Trophoblast cell (in vitro differentiated cells and primary cell): ENCODE measurements at places on chromosomes 1 and 21.

GRCh38 chr1:58528518-58528917 is 18.0 kb downstream of the OMA1 start:
- no peaks in the 10 kb centered on the region for H3K4me1 ChIP-seq
- H3K27me3 ChIP-seq: no peaks in the 10 kb centered on the region
- H3K36me3 ChIP-seq: no peaks in the 10 kb centered on the region
- no peak overlapping the region for H3K4me3 ChIP-seq

GRCh38 chr1:235401251-235401650 is 34.0 kb downstream of the TBCE start:
- peaks cover 2% of the 10 kb centered on the region for H3K36me3 ChIP-seq
- H3K4me1 ChIP-seq: peaks cover 11% of the 10 kb centered on the region
- peak overlapping the region; percentile 33 for H3K27ac ChIP-seq
- DNase-seq: no peak
- no peak overlapping the region for H3K4me3 ChIP-seq
- no peaks in the 10 kb centered on the region for H3K27me3 ChIP-seq

DNA sequence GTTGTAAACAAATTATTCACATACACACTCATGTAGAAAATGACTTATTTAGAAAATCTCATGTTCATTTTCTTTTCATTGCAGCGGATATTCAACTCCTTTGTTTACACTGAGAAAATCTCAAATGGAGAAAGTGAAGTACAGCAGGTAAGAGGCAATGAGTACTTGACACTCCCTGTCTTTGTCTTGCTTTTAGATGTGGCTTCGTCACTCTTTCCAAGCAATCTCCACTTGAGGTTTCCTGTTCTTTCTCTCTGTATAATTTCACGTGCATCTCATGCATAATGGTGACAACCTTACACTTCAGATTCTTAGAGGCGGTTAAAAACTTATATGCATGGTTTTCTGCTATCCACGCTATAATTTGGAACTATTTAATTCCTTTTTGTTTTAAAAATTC is 80.6 kb downstream of the CACHD1 start:
- H3K4me1 ChIP-seq: no peaks in the 10 kb centered on the region
- no peaks in the 10 kb centered on the region for H3K36me3 ChIP-seq
- no peak for DNase-seq
- no peak overlapping the region for H3K4me3 ChIP-seq

GRCh38 chr1:57857809-57858208 is 433.9 kb upstream of the DAB1 start:
- H3K4me3 ChIP-seq: no peak overlapping the region
- no peaks in the 10 kb centered on the region for H3K4me1 ChIP-seq
- H3K27me3 ChIP-seq: no peaks in the 10 kb centered on the region
- no peak for DNase-seq

DNA sequence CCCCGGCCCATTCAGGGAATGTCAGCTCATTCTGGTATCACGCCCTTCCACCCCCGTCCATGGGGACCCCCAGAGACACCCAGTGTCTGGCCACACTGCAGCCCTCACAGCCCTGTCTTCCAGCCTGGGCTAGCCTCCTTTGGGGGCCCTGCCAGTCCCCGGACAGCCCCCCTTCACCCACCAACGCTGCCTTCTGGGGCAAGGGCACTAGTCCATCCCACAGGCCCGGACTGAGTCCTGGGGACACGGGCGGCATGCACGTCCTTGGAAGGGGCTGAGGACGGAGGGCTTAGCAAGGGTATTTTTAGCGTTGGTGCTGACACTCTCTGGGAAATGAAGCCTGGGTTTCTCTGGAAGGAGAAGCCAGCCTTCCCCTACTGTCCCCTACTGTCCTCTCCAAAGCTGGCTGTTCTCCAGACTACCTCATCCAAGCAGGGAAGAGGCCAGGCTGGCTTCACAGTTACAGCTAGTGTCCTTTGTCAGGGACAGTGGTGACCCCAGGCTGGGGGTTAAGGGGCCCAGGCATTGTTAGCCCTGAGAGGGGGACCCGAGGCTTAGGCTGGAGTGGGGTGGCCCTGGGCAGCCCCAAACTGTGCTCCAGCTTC is 39.5 kb downstream of the COQ8A start:
- H3K4me3 ChIP-seq: no peak overlapping the region
- H3K36me3 ChIP-seq: no peaks in the 10 kb centered on the region
- peaks cover 5% of the 10 kb centered on the region for H3K4me1 ChIP-seq
- H3K27ac ChIP-seq: no peak overlapping the region
